Activated CD4-positive, alpha-beta T cell treated with anti-CD3 and anti-CD28 coated beads for 36 hours (primary cell): ENCODE measurements at places on chromosomes 11 and 22. TPM values are rescaled to one million over a fixed set of nuclear protein-coding genes. Genes with fewer than 3 reads are reported as not detected.

DNA sequence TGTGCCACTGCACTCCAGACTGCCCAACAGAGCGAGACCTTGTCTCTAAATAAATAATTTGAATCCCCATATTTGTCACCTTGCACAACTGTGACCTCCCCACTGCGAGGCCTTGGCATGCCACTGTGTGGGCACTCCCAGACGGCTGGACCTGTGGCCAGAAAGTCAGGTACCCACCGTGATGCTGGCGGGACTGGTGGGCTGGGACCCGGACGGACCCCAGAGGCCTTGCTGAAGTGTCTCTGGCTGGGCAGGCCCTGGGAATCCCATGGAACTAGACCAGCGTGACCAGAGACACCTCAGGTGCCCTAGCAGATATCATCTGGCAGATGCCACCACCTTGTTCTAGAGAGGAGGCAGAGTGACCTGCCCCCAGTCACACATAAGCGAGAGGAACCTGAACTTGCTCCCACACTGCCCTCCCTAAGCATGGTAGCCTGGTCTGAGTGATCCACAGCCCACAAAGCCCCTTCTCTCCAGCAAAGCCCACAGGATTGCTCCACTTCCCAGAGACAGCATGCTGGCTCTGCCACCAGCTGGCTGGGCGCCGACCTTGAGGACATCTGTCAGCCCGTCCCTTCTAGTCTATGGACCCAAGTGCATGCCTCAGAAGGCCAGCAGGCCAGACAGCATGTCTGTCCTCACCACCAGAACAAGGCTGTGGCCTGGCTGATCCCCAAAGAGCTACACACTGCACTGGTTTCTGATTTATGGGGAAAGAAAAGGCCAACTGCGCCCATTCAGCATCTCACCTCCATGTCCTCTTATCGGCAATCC, 9.5 kb downstream of the MACROD1 start:
- DNase-seq, result no peak

DNA sequence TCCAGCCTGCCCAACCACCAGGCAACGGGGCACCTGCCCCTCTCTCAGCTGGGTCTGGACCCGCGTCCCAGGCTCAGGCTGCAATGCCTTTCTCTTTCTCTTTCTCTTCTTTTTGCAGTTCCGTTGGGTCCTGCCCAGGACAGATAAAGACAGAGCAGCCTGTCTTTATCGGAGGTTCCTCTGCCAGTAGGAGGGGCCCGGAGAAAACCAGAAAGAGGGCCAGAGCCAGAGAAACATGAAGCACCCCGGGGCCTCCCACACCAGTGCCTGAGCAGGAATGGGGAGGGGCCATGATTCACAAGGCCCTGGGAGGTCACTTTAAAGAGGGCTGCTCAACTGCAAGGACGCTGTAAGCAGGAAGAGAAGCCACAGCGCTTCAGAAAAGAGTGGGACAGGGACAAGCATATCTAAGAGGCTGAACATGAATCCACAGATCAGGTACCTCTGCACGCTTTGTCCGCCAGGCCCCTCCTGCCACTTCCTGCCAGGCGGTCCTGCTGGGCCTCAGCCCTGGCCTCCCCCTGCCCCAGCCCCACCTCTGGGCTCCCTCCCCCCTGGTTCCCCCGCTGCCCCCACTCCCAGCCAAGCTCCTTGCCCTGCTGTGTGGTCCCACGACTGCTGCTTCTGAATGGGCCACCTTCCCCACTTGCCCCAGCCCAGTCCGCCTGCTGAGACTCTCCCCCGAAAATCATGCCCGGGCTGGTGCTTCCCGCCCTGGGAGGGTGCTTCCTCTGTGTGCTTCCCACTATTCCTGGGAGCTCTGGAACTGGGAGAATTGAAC, at the start of gene APOBEC3C:
Gene APOBEC3C, plus strand, starts transcription at position 316 of the 781 bp plus-strand sequence. Its CDS starts 106 bp downstream, at position 422.
- peak; percentile 89 for DNase-seq

Gene OR2AT4
- not detected for total RNA-seq

Gene CBLIF
- total RNA-seq, result not detected

DNA sequence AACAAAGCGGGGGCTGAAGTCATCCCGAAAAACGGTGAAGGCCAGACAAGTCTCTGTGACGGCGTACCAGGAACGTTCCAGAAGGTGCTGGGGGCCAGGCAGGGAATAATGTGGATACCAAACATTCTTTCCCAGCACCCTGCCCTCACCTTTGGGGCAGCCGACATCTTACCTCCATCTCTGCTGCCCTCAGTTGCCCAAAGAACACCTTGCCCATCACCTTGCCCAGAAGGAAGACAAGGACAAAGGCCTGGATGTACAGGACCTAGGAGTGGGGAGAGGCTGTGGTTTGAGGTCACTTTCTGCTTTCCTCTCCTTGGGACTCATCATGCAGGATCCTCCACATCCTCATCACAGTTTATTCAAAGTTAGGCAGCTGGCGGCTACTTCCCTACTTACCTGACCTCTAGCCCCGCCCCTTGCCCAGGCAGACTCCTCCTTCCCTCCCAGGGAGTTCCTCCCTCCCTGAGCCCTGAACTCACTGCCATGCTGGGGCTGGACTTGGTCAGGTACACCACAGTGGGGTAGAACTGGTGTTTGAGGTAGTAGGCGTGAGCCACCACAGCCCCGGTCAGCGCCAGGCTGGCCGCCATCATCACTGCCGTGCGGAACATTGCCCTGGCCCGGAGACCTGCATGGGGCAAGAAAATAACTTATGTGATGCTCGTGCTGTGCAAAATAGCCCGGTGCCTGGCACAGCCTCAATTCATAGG, 1.2 kb downstream of the SYVN1 start:
- DNase-seq, result peak; percentile 83

- no peak for DNase-seq
These were observed 1147.1 kb downstream of the BRD1 start for GRCh38 chr22:48680601-48681000.

Gene PTH
- total RNA-seq, result not detected

DNA sequence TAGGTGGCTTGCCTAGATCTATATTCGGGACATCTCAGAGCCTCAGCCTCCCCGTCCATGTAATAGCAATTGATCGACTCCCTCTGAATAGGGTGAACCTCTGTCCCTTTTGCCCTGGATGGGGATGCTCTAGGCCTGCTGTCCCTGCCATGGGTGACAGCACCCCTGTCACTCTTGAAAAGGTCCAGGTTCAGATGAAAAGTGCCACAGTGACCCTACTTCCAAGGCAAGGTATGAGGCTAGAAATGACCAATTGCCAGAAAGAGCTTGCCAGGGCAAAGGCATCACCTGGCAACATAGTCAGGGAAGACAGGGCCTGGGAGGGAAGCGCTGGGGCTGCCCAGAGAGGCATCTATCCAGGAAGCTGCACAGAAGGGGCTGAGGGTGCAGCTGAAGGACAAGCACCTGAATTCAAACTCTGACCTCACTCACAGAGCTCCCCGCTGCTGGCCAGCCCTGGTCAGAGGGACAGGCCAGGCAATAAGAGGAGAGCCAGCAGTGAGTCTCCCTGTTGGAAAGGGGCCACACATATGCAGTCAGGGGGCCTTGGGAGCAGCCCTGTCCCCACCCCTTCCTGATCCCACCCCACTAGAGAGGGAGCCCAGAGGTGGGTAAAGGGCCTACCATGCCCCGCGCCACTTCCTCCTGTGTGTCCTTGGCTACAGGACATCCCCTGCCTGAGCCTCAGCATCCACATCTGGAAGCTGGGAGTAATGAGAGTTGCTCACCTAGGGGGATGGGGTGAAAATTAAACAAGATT, 9.0 kb upstream of the APOBEC3A start:
- DNase-seq, result no peak

- DNase-seq, result no peak
These were observed 20.8 kb downstream of the CSNK2A3 start for GRCh38 chr11:11332141-11332710.

Gene CABP2
- total RNA-seq, result not detected

DNA sequence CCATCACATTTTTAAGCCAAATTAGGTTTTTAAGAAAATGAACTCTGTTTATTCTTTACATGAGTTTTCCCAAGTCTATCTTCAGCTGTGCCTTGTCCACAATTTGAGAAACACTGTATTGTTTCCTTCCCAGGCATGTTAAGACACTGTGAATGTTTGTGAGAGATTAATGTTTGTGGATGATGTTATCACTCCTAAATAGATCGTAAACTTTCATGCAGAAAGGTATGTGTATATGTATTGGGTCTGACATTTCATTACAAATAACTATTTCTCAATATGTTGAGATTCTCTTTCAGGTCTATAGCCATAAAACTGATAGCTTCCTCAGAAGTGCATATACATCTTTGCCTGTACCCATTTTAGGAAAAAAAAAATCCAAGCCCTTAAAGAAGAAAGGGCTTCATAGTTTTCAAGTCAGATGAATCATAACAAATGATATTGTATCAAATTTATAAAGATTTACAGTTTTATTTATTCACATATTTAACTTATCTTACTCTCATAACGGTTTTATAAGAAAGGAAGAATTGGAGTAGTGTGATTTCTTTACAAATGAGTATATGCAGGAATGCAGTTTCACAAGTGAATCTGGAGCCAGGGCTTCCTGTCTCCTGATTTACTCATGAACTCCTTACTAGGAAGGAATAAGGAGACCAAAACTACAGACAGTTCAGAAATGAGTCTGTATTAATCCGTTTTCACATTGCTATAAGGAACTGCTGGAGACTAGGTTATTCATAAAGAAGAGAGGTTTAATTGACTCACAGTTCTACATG, 11.2 kb downstream of the OR8D1 start:
- DNase-seq, result no peak
